ENCODE measurements at places on chromosomes 2 and 18. TPM values are rescaled to one million over a fixed set of nuclear protein-coding genes. Genes with fewer than 3 reads are reported as not detected.

TNFAIP6 gene
- total RNA-seq, result 9.0 TPM

TUBB8B gene
- 1.1 TPM for total RNA-seq

MOCOS gene
- 23.9 TPM for total RNA-seq

MRPS5 gene
- total RNA-seq, result 42.2 TPM

- DNase-seq, result no peak
These were observed 1519.9 kb upstream of the ACVR2A start for GRCh38 chr2:146324951-146325350.

- no peak for DNase-seq
These were observed 9.6 kb downstream of the SSB start for GRCh38 chr2:169808221-169808620.

DNA sequence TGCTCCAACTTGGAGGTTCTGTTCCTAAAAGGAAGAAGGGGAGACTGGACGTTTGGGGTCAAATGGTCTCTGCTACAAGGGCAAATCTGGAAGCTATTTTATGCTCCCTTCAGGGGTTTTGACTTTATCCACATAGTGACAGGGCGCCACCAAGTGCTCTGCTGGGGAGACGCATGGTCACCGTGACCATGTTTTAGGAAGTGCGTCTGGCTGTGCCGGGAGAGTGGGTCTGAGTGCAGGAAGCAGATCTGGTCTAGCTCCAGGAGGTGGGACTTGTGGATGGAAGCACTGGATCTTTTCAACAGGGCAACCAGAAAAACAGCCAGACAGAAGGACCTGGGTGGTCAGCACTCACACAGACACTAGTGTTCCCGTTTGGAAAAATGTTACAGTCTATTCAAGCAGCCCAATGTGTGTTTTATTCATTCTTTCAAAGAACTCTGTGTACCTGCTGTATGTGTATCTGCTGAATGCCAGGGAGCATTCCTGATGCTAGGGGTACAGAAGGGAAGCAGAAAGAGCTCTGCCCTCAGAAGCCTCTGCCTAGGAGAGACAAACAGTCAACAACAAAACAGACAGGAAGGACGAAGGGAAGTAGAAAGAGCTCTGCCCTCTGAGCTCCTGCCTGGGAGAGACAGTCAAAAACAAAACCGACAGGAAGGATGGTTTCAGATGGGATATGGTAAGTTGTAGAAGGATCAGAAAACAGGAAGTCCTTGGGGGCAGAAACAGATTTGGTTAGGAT is 14.3 kb downstream of the IMPA2 start:
- DNase-seq, result peak; percentile 65

DNA sequence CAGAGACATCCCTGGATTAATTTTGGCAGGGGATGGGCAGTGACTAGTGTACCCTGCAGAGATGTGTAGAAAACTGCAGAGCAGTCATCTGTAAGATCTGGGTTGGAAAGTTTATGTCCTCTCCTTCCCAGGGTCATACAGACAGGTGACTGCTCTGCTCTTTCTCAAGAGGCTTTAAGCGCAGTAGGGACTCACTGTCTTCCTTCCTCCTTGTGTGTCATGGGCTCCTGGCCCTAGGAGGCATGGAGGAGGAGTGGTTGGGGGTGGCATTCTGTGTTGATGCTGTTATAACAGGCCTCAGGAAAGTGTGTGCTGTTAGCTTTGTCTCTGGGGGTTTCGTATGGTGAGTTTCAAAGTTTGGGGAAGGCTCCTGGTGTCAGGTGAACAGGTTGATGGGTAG is 130.5 kb upstream of the MGAT5 start:
- DNase-seq, result no peak

DNA sequence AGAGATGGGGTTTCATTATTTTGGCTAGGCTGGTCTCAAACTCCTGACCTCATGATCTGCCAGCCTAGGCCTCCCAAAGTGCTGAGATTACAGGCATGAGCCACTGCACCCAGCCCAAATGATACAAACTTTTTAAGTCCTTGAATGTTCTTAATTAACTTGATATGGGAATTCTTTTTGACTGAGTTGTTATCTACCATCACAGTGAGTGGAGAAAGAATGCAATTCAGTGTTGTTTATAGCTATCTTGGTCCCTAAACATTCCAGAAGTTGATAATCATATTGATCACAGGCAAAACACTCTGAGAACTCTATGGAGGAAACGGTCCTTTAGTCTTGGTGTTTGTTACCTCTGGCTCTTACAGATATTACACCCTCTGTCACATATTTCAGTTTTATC is 1072.5 kb downstream of the SUCLG1 start:
- no peak for DNase-seq

DNA sequence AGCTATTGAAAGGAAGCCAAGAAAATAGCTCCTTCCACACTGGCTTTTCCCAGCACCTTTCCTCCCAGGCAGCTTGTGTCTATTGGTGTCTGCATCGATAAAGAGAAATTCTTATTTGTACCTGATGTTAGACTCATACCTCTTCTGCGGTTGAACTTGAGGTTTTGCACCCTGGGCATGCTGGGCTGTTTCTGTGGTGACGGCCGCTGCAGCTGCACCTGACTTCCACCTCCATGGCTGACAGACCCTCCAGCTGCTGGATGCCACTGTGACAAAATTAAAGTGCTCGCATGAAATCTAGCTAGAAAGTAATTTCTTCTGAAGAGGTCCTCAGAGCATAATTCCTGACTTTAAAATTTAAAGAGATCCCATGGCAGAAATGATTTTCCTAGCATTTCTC is 6.6 kb downstream of the FECH start:
- no peak for DNase-seq

- DNase-seq, result no peak
These were observed 246.3 kb upstream of the COL3A1 start for GRCh38 chr2:188727846-188728245.

DNA sequence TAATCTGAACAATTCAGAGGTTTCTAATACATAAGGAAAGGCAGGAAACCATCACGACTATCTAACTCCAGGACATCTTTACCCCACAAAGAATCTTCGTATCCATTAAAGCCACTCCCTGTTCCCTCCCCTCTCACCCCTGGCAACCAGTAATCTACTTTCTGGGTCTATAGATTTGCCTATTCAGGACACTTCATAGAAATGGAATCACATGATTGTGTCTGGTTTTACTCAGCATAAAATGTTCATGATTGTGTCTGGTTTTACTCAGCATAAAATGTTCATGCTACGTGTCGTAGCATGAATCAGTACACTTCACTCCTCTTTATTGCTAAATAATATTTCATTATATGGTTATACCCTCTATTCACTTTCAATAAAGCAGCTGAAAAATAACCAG is 11.6 kb downstream of the FECH start:
- DNase-seq, result no peak

DNA sequence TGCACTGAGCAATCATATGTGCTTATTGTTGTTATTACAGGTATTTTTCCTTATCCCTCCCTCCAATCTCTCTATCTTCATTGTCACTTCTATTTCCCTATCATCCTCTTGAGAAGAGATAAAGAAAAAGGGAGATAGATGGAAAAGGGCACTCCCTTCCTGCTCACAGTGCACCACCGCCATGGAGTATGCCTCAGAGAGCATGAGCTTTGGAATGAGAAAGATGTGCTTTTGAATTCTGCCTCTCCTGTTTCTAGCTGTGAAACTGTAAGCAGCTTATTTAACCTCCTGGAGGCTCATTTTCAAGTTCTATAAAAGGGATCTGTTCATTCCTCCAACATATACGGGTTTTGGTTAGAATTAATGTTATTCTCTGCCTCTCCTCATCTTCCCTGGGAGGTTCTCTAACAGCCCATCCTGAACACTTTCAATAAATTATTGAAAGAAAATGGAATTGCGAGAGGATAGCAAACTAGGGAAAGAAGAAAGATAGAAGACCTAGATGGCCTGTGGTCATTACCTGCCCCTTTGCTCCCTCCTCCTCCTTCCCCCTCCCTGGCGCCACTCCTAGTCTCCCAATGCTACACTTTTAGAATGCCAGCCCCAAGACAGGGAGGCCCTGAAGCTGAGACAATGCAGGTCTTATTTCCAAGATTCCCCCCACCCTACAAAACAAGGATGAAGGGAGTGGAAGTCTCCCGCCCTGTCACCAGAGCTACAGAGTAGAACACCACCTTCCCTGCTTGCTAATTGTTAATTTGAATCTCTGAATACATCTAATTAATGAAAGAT is 37.8 kb downstream of the FIGN start:
- DNase-seq, result no peak

DNA sequence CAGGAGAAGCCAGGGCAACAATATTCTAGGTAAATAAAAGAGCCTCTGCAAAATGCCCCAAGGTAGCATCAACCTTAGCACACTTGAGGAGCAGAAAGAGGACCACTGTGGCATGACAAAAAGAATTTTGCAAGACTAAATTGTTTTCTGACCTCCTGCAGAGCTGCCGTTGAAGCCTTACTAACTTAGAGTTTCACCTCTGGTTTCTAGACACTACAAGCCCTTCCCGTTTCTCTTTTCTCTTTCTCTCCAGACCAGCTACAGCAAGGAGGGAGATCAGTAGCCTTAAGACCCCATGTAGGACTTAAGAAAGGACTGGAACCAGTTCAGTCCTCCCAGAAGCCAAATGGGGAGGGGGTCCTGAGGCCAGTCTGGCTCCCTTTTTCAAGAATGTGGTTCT is 73.3 kb upstream of the SP3 start:
- DNase-seq, result no peak
